ENCODE measurements at places on chromosomes 3 and 15. TPM values are rescaled to one million over a fixed set of nuclear protein-coding genes. Genes with fewer than 3 reads are reported as not detected.

DNA sequence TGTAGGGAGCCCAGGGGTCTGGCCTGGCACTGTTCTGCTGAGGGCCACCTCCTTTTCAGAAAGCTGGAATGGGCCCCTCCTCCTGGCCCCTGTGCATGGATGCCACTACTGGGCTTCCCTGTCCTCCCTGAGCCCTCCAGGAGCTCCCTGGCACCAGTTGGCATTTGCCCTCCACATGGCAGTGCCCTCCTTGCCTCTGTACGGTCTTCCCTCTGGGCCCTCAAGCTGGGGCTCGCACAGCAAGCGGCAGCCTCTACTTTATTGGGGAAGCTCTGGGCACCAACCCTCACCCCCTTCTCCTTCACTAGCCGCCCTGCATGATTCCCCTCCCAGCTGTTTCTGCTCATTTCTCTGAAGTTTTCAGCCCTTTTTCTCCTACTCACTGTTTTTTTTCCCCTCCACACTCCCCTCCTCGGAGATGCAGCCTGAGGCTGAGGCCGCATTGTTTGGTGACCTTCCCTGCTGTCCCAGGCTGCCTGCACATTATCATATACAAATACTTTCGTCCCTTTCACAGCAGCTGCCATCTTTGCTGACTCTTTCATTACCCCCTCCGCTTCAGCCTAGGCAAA lies 127.3 kb downstream of the EEFSEC start:
- no peak for DNase-seq

GRCh38 chr3:27570421-27571106 lies 86.4 kb upstream of the SLC4A7 start:
- DNase-seq = no peak

DNA sequence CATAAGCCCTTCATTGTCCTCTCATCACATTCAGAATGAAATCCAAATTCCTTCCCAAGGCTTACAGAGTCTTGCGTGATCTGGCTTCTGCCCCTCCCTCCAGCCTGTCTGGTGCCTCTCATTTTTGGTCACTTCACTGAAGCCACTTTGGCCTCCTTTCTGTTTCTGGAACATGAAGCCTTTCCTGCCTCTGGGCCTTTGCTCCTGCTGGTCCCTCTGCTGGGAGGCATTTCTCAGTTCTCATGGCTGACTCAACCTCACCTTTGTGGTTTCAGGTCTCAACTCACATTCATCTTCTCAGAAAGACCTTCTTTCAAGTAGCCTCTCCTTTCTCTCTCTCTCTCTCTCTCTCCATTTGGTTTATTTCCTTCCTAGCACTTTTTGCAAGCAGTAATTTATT lies 43.9 kb upstream of the BHLHE40 start:
- no peak for DNase-seq

MUSTN1 gene
- 4.1 TPM for total RNA-seq

NR2E3 gene
- total RNA-seq = not detected

BTLA gene
- 16.9 TPM for total RNA-seq

SLC28A2 gene
- not detected for total RNA-seq
